ENCODE measurements at places on chromosomes 12 and 14.

DNA sequence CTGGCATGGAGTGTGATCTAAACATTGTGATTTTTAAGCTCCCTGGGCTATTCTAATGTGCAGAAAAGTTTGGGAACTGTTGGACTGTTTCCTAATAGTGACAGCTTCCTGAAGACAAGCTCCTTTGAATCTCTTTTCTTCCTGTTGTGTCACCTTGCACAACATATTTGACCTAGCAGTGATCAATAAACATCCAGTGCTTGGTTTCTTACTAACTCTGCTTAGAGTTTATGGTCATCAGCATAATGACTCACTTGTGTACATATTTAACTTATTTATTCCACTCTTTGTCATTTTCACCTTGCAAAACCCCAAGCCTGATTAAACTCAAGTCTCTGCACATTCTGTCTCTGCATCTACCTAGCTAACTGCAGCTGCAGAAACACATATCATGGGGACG, 27.3 kb upstream of the TBC1D30 start:
- H3K4me3 ChIP-seq, result no peak overlapping the region
- H3K36me3 ChIP-seq, result no peaks in the 10 kb centered on the region

DNA sequence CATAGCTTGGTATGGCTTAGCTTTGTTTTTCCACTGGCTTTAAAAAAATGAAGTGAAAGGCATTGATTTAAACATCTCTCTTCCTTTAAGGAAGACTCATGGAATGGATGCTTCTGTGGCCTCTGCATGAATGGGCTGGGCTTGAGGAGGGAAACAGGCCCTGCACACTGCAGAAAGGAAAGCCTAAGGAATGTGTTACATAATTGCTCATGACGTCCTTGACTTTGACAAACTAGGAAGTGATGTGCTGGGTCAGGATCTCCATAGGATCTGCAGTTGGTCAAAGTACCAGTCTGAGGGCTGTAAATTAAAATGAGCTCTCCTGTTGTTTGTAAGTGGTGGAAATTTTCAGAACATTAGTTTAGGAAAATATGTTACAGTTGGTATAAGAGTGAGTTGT, 12.7 kb downstream of the SAMD4A start:
- no peak overlapping the region for H3K27ac ChIP-seq
- DNase-seq, result no peak

DNA sequence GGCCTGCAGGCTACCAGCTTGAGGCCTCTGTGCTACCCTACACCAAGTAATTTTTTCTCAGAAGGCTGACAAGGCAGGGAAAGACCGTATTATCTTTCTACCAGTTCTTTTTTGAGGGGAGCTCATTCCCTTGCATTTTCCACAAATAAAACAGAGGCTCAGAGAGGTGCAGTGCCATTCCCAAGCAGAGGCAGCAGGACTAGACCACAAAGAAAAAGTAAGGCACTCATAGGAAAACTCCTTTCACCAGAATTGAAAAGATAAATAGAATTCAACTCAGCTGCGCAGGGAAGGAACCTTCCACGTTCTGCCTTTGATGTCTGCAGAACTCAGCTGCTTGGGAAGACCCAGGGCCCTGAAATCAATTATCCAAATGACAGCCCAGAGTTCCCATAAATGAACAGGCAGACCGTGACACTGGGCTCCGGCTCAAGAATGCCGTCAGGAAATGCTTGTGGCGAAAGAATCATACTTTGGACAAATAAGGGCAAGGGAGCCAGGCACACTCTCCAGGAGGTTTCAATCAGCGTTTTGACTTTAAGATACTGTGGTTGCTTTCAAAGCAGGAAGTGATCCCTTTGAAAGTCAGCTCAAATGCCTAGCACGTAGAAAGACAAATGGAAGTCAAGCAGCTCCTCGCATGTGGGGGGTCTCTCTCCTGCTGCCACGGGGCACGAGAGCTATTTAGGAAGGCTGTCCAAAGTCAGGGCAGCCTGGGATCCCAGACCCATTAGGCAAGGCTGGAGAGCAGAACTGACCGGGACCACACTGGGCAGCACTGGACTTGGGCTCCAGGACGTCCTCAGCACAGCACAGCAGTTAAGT, 14.0 kb downstream of the KCTD10 start:
- H3K4me1 ChIP-seq, result peaks cover 100% of the 10 kb centered on the region
- peaks cover 47% of the 10 kb centered on the region for H3K36me3 ChIP-seq
- peak overlapping the region; percentile 22 for H3K4me3 ChIP-seq
- peak; percentile 78 for DNase-seq
- H3K27ac ChIP-seq, result peak overlapping the region; percentile 94

- peak; percentile 61 for DNase-seq
- H3K27me3 ChIP-seq, result no peaks in the 10 kb centered on the region
- peaks cover 12% of the 10 kb centered on the region for H3K4me1 ChIP-seq
- no peak overlapping the region for H3K27ac ChIP-seq
- H3K4me3 ChIP-seq, result no peak overlapping the region
Observed at GRCh38 chr12:26878661-26879119, 45.7 kb upstream of the ITPR2 start.

- no peak for DNase-seq
- no peaks in the 10 kb centered on the region for H3K27me3 ChIP-seq
- H3K4me3 ChIP-seq, result no peak overlapping the region
- H3K27ac ChIP-seq, result no peak overlapping the region
- no peaks in the 10 kb centered on the region for H3K36me3 ChIP-seq
Observed at GRCh38 chr12:111086947-111087700, 166.7 kb upstream of the MYL2 start.

GRCh38 chr12:106873983-106874382, 81.7 kb upstream of the TMEM263 start:
- H3K27ac ChIP-seq, result no peak overlapping the region
- no peaks in the 10 kb centered on the region for H3K4me1 ChIP-seq
- no peak for DNase-seq
- no peak overlapping the region for H3K4me3 ChIP-seq
- H3K36me3 ChIP-seq, result no peaks in the 10 kb centered on the region

DNA sequence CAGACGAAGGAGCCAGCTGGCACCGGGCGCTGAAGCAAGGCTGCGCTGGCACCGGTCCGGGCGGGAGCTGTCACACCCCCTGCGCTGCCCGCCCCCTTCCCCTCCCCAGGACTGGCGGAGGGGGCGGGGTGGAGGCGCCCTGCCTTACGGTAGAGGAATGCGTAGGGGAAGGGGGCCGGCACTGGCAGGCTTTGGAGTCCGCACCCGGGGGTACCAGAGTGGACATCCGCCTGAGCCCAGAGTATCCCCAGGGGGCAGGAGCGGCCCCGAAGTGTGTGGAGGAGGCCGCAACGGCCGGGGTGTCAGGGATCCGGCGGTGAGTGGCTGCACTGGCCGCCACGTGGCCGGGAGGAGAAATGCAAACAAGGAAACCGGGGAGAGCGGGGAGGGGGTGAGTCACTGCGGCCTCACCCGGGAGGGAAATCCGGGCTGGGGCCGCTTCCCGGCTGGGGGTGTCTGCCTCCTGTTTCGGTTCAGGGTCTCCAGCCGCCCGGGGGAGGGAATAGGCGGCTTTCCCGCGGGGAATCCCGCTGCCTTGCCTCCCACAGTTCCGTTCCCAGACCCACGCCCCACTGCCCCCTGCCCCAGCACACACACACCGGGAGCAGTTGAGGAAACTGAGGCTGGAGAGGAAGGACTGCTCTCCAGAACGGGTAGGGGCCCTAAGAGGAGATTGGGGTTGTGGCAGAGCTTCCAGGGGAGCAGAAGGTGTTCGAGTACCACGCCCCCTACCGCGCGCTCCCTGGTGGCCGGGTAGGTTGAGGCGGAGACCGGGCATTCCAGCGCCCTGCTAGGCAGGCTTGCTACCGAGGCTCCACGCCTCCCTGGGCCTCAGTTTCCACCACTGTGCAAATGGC, at the start of gene RAPGEF3:
Gene RAPGEF3 (minus strand): TSS at position 47 of the 857 bp plus-strand sequence. CDS start 324 bp downstream, outside the sequence.
- peaks cover 47% of the 10 kb centered on the region for H3K4me1 ChIP-seq
- H3K36me3 ChIP-seq, result no peaks in the 10 kb centered on the region
- H3K27ac ChIP-seq, result peak within 1 kb of the TSS; percentile 84
- H3K4me3 ChIP-seq, result peak within 1 kb of the TSS; percentile 68

DNA sequence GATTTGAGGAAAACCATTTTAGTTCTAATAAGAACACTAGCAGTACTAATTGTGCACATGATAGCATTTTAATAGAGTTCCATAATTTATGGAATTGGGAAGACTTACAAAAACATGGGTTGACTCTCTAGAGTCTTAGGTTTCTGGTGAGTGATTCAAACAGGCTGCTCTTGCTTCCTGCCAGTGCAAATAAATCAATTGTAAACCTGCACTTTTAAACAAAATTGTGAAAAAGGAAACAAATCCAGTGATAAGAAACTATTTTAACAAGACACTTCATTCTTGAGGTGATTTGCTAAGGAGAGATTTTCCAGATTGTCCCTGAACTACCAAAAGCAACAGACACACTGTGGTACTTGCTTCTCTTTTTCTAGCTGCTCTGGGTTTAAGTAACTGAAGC, 112.2 kb downstream of the CACNA1C start:
- no peak overlapping the region for H3K4me3 ChIP-seq
- no peaks in the 10 kb centered on the region for H3K36me3 ChIP-seq
- H3K27me3 ChIP-seq, result no peaks in the 10 kb centered on the region
- no peak for DNase-seq

DNA sequence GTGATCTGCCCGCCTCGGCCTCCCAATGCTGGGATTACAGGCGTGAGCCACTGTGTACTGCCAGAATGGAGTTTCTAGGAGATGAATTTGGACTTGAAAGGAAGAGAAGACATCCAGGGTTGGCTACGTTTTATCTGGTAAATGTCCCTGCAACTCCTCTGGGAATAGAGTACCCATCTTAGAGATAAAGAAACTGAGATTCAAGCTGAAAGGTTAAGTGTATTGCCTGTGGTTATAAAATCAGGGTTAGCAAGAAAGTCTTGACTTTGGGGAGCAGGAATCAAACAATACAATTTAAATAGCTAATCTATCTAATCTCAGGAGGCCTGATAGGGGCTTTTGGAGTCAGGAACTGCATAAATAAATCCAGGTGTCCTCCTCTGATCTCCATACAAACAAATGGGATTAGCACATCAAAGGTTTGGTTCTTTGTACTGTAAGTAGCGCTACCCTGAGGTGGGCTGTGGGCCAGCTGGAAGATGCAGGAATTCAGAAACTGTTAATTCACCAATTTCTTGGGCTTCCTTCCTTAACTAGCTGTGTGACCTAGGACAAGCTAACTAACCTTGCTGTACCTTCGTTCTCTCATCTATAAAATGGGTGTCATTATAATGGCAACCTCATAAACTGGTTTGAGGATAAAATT, 45.1 kb downstream of the TBX3 start:
- H3K27me3 ChIP-seq, result peaks cover 5% of the 10 kb centered on the region
- DNase-seq, result no peak
- H3K36me3 ChIP-seq, result no peaks in the 10 kb centered on the region
- no peak overlapping the region for H3K27ac ChIP-seq
- no peak overlapping the region for H3K4me3 ChIP-seq

DNA sequence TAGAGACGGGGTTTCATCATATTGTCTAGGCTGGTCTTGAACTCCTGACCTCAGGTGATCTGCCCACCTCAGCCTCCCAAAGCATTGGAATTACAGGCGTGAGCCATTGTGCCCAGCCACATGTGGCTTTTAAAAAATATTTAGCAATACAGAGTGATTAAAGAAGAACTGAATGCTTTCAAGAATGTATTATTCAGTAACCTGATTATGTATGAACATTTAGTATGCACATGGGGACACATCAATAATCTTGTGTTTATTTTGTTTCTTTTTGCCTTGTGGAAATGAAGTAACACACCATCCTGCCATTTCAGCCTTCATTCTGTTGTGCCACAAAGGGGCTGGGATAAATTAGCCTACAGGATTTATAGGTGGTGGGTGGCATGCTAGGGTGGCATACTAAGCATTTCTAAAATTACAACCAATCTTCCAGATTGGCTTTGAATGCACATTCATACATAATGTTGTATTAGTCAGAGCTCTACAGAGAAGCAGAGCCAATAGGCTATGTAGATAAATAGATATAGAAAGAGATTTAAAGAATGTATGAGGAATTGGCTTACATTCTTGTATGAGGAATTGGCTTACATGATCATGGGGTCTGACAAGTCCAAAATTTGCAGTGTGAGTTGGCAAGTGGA, 25.5 kb upstream of the TXNRD1 start:
- H3K4me3 ChIP-seq, result no peak overlapping the region
- H3K27me3 ChIP-seq, result no peaks in the 10 kb centered on the region
- no peaks in the 10 kb centered on the region for H3K36me3 ChIP-seq
- no peak for DNase-seq
- H3K4me1 ChIP-seq, result no peaks in the 10 kb centered on the region

GRCh38 chr12:16437281-16437816, 89.9 kb downstream of the MGST1 start:
- H3K27me3 ChIP-seq, result no peaks in the 10 kb centered on the region
- H3K4me3 ChIP-seq, result no peak overlapping the region
- no peak overlapping the region for H3K27ac ChIP-seq
- no peaks in the 10 kb centered on the region for H3K36me3 ChIP-seq
- H3K4me1 ChIP-seq, result no peaks in the 10 kb centered on the region

DNA sequence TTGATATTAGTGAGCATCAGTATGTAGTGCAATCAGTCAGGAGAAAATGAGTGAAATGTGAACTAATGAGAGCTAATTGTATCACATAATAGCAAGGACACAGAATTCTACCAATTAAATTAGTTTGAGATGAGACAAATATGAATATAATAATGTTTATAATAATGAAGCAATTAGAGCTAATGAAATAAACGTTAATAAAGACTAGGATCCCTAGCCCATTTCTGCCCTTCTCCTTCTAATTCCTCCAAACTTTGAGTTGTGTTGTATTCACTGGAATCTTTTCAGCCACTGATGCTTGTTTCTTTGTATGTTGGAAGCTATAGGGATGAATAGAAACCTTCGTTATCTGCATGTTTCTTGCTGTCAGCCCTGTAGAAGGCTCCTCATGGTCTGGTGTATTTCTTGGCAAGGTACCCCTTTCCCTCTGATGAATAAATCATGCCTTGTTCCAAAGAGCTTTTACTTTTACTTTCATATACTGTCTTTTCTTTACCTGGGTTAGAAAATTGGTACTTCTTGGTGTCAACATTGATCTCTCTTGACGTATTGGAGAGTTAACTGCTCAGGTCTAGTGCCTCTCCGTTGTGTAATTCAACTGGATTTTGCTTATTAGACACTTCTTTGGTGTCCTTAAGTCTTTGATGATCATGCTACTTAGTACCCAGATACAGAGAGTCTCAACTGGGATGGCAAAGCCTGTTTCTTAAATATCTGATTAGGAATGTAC, 154.8 kb downstream of the PTCSC3 start:
- H3K27ac ChIP-seq, result no peak overlapping the region
- no peaks in the 10 kb centered on the region for H3K27me3 ChIP-seq
- no peaks in the 10 kb centered on the region for H3K36me3 ChIP-seq
- no peak overlapping the region for H3K4me3 ChIP-seq
- no peak for DNase-seq
- H3K4me1 ChIP-seq, result no peaks in the 10 kb centered on the region

All from lower lobe of right lung (tissue), 2 donors.